ENCODE measurements at places on chromosomes 4 and X.

- no peak for DNase-seq
Measured at GRCh38 chr4:84688605-84689004, 105.7 kb downstream of the CDS1 start.

- DNase-seq: no peak
Measured at GRCh38 chr4:185920171-185920570, 108.2 kb upstream of the SORBS2 start.

DNA sequence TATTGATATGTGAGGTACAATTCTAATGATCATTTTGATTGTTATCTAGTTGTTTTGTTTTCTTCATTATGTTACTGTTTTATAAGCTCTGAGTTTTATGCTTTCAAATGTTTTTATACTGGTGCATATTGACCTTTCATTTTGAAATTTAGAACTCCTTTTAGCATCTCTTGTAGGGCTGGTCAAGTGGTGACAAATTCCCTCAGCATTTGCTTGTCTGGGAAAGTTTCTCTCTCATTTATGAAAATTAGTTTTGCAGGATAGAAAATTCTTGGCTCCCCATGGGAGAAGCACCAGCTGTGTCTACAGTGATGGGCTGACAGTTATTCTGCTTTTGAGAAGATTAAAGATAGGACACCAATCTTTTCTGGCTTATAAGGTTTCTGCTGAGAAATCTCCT is 105.3 kb upstream of the SPRY1 start:
- no peak for DNase-seq

GRCh38 chrX:95332530-95332929 is 1352.1 kb upstream of the DIAPH2 start:
- no peak for DNase-seq

- DNase-seq: no peak
Measured at GRCh38 chr4:16765546-16765945, 132.9 kb downstream of the LDB2 start.

GRCh38 chrX:119686087-119686691 is 6.8 kb downstream of the SEPTIN6 start:
- no peak for DNase-seq

GRCh38 chr4:54660591-54660990 is 2.8 kb downstream of the KIT start:
- no peak for DNase-seq

DNA sequence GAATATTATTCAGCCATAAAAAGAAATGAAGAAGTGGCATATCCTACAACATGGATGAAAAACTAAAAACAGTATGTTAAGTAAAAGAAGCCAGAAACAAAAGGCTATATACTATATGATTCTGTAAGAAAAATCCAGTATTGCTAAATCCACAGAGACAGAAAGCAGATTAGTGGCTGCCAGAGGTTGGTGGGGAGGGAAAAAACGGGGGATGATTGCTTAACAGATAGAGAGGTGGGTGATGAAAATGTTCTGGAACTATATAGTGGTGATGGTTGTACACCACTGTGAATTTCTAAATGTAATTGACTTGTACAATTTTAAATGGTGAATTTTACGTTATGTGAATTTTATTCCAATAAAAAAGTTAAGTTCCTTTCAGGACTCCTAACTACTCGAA is 157.6 kb upstream of the SH3RF1 start:
- no peak for DNase-seq

GRCh38 chr4:78599931-78600375 is 48.4 kb downstream of the ANXA3 start:
- no peak for DNase-seq

- DNase-seq: no peak
Measured at GRCh38 chrX:104697294-104697693, 131.3 kb downstream of the IL1RAPL2 start.

- DNase-seq: no peak
Measured at GRCh38 chr4:152459326-152459725, 76.6 kb downstream of the FBXW7 start.

- DNase-seq: no peak
Measured at GRCh38 chrX:26851981-26852380, 611.2 kb downstream of the PPP4R3C start.

- no peak for DNase-seq
Measured at GRCh38 chr4:25861951-25862410, 807 bp downstream of the SEL1L3 start.

GRCh38 chr4:100721490-100721889 is 203.7 kb upstream of the EMCN start:
- DNase-seq: no peak

- no peak for DNase-seq
Measured at GRCh38 chr4:168045354-168045753, 47.0 kb upstream of the ANXA10 start.

DNA sequence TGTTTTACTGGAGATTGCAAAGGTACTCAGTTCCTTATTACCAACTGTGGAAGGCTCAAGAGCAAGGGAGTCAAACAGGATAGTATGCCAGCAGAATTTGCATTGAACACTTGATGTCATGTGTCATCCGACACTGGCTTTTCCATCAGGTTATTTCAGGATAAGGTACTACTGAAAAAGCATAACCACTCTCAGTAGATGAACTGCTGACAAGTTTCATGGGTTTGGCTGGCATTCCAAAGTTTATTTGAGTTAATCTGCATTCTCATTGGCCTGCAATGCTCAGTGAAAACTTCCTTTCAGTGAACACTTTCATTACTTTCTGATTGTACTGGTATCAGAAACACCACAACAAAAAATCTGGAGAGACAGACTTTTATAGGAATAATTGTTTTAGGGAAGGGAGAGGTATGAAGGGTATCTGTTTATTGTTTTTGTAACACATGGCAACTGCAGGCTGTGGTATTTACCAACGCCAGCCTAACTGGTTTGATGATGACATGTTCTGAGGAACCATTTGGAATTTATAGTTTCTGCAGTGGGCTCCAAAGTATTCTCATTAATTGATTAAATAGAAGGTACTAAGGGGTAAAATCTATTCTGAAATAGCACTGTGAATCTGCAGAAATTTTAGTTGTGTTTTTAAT is 345.7 kb upstream of the NR3C2 start:
- DNase-seq: no peak

GRCh38 chrX:19811807-19812604 is 75.4 kb downstream of the SH3KBP1 start:
- no peak for DNase-seq

- DNase-seq: no peak
Measured at GRCh38 chr4:79048878-79049277, 109.6 kb upstream of the PAQR3 start.

DNA sequence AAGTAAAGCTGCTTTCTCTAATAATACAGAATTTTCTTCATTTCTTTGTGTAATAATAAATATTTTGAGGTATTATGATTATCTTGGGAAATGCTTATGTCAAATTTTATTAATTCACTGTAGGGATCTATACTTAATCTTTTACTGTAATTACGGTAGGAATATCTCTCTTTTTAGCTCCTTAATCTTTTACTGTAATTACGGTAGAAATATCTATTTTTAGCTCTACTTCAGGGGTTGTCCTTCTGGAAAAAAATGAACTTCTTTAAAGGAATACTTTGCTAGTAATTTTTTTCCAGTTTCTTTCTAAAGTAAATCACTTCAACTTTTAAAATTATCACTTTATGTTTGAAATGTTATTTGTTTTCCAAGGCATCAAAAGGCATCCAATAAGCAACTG is 2229.4 kb upstream of the AGA start:
- no peak for DNase-seq

- DNase-seq: no peak
Measured at GRCh38 chr4:158006990-158007389, 165.8 kb downstream of the GASK1B start.

DNA sequence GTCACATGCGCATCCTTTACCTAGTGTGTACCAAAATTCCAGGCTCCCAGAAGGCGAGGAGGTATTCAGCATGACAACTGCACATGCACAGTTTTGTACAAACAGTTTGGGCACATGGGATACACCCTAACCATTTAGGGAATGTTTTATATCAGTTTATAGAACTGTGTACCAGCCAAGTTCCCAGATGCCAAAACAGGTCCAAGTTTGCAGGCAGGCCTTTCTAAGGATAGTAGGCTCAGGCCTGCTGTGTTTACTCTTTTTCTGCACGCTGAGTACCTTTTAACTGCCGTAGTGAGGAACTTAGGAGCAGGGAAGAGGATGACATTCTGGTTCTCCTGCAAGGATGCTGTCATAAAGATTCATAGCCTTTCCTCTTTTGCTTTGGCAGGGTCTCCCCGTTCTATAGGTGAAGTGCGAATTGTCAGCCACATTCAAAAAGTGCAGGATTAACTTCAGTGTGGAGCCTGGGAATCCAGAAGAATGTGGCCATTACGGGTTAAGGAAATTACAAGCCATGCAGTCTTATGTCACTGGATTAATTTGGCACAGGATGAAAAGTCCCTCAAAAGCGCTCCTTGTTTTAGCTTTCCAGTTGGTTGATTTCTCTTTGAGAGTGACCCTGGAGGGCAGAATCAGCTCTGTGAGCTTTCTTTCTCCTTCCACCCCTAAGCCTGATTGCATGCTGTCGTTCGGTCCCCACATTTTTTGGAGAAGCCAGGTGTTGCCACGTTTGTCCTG is 259.8 kb downstream of the ARHGAP10 start:
- DNase-seq: no peak

DNA sequence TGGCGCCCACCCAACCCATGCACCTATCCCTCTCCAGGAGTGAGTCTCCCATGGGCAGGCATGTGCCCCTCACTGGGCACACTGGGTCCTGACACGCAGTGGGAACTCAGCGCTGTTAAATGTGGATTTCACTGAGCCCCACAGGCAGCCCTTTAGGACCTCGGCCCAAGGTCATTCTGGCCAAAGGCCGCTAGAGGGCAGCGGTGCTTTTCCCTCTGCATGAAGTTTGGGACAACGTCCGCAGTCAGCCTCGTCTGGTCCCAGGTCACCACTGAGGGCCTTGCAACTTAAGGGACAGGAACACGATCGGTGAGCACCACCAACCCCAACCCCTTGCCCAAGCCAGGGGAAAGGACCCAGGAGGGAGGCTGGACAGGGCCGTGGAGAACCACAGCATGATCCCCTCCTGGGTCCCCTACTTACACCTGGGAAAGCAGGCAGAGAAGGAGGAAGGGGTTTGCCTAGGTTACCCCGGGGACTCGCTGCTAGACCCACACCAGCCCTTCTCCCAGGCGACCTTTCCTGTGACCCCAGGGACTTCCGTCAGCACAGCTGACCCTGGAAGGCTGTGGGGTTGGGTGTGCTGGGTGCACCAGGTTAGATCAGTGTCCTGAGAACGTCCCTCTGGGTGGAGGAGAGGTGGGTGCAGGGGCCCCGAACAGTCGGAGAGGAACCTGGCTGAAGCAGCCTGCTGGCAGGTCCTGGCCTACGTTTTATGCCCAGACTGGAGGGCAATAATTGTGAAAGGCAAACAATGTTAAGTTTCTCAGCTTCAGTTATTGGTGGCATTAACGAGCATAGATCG is 24.0 kb downstream of the CYTL1 start:
- no peak for DNase-seq

DNA sequence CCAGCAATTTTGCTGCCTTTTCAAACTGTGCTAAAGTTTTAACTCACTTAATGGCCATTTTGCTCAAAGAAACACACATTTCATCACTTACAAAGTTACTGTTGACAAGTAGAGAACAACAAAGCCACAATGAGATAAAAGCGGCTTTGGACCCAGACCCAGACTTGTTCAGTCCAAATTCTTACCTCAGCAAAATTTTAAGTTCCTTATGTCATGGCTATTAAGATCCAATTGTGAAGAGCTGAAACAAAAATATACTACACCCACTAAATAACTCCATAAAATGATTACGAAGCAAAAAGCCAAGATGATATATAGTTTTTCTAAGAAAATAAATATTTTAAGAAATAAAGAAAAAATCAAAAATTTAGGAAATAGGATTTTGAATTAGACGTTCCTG is 137.0 kb upstream of the INPP4B start:
- DNase-seq: no peak

DNA sequence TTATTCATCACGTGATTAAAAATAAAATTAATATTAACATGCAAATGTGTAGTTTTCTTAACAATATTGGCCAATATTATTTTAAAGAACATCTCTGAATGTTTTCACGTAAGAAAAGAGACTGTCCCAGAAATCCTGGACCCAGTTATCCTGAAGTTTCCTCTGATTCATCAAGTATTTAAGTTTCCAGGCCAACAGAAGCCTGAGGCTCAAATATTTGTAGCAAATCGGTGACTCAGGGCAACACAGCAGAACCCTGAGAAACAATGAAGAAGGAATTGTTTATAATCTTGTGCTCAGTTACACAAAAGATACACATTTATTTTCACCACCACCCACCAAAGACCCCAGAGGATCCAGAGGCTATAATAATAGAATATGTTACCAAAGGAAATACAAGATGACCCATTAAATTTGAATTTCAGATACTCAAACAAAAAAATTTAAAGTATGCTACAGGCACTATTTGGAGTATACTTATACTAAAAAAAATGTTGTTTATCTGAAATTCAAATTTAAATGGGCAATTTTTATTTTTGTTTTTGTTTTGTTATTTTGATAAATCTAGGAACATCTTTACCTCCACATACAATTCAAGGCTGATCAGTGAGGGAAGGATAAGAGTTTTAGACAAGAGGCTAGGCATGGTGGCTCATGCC is 33.9 kb upstream of the SLC7A11 start:
- no peak for DNase-seq

GRCh38 chr4:76090241-76090691 is 15.8 kb downstream of the ART3 start:
- no peak for DNase-seq

- no peak for DNase-seq
Measured at GRCh38 chr4:122129061-122129460, 23.1 kb upstream of the BLTP1 start.

- no peak for DNase-seq
Measured at GRCh38 chr4:173318648-173319211, 15.4 kb downstream of the HMGB2 start.

Data from T-helper 9 cell (primary cell).